Fibroblast of mammary gland (primary cell): ENCODE measurements at places on chromosomes 13 and 19.
A peak's percentile ranks its signal among the peaks of the same experiment; 100 is the strongest.

- DNase-seq: no peak
Measured at GRCh38 chr19:39704181-39705044, at the start of gene LGALS14. LGALS14 (plus strand) TSS chr19:39704481; CDS start chr19:39704529, 48 bp downstream.

DNA sequence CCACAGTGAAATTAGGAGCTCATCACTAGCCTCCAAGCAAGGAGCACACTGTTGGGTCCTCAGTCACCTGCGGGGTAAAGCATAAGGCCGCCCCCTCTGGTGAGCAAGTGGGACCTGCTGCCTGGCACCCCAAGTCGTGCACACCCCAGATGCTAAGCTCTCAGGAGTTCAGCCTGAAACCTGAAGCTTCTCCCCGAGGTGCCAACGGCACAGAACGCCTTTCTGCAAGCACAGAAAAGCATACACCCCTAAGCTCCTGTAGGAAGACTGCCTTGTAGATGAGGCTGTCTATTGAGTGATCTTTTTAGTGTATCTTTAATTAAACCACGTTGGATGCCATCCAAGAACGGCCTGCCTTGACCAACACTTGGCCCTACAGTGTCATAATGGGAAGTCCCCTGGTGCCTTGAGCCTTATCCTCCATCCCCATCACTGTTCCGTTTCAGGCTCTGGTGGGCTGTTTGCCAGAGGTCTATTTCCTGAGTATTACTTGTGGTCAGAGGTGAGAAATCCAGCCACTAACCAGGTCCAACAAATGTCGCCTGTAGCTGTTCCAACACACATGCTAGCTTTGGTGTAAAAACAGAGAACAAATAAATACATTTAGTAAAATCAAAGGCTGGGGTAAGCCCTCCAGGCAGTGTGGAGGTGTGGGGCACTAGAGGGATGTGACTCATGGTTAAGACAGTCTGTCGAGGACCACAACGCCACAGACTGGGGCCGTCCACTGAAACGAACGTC is 44.8 kb downstream of the C13orf42 start:
- DNase-seq: no peak

DNA sequence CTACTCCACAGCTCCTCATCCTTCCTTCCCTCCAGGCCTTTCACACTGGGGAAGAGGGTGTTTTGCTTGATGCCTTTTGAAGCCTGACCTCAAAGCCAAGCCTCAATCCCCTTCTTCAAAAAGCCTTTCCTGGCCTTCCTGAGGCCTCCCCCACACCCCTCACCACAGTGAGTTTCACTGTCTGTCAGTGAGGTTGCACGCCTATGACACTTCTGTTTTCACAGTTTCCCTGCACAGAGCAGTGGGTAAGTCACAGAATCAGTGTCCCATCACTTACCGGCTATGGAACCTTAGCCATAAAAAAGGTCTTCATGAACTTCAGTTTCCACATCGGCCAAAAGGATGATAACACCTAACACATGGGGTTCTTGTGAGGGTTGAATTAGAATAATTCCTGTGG is 371.4 kb downstream of the UQCRFS1 start:
- no peak for DNase-seq

GRCh38 chr13:29570051-29570654 is 25.3 kb downstream of the SLC7A1 start:
- no peak for DNase-seq

DNA sequence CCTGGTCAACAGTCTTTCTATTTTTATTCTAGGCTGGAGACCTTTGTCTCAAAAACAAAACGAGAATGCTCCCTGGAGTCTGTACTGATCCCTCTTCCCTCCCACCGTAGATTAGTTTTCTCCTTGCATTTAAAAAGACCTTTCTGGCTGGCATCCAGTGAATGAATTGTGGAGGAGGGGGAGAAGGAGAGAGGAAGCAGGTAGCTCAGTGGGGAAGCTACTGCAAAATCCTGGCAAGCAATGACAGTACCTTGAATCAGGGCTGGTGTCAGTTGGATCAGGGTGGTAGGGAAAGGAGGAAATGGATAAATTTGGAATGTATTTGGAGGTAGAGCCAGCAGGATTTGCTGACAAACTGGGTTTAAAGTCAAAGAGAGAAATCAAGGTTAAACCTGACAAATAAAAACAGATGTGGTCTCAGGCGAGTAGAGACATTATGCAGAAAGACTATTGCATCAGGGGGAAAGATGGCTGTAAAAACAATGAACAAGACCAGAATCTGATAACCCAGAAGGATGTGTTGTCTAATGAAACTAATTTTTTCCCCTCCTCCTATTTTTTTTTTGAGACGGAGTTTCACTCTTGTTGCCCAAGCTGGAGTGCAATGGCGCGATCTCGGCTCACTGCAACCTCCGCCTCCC is 3.5 kb upstream of the CYP2S1 start:
- DNase-seq: no peak

DNA sequence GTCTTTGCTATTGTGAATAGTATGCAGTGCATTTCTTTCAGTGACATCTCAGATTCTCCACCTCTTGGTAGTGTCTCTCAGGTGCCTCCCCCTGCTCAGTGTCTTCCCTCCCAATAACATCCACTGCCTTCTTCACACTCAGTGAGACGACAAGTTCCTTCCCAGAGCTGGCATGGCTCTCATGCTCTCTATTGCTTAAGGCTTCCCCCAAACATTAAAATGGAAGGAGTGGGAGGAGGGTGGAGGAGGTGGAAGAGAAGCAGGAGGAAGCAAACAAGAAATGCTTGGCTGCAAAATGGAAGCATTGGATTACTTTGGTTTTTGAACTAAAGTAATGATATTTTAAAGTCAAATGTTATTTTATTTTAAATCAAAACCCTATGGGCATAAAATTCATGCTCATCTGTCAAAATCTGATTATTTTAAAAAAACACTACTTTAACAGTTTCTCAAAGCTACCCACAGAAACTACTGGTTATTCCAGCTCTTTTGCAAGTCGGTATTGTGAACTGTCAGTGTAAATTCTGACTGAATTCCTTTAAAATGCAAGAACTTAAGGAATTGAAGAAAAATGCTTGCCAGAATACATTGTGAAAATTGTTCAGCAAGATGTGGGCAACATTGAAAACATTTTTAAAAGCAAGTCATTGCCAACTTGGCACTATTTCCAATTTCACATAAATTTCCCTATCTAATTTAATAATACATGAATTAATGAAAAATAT is 727.6 kb upstream of the ARGLU1 start:
- DNase-seq: no peak

GRCh38 chr13:99966064-99966805 is 5.3 kb downstream of the ZIC5 start:
- no peak for DNase-seq

DNA sequence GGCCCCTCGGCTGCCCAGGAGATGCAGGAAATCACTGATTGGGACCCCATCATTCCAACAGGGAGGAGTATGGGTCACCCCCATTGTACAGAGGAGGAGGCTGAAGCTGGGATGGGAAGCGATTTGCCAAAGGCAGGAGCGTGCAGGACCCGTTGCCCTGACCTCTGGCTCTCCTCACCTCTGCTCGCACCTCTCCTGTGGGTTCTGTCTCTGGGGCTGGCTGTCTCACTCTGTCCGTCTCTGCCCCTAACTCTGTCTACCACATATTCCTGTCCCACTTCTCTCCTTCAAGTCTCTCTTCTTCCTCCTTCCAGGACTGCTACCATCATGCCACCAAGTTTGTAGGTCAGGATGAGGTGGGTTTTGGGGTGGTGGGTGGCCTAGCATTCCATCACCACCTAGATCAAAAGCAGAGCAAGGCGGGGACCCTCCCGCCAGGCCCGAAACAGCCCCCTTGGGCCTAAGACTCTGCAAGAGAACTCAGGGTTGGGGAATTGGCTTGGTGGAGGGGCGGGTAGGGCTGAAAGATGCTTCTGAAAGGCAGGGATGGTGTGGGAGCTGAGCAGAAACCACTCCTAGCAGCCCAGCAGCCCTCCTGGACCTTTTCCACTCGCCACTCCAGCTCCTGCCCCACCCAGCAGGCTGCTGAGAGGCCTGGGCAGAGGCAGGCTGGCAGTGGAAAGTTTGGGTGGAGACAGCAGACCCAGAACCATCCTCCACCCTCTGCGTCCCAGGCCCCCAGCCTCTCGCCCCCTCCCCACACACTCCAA is 1.0 kb upstream of the LGALS7 start:
- no peak for DNase-seq

GRCh38 chr19:50647879-50648615 is 1.2 kb upstream of the C19orf81 start:
- no peak for DNase-seq

- DNase-seq: peak; percentile 79
Measured at GRCh38 chr13:20446900-20447299, 78.8 kb downstream of the CRYL1 start.

DNA sequence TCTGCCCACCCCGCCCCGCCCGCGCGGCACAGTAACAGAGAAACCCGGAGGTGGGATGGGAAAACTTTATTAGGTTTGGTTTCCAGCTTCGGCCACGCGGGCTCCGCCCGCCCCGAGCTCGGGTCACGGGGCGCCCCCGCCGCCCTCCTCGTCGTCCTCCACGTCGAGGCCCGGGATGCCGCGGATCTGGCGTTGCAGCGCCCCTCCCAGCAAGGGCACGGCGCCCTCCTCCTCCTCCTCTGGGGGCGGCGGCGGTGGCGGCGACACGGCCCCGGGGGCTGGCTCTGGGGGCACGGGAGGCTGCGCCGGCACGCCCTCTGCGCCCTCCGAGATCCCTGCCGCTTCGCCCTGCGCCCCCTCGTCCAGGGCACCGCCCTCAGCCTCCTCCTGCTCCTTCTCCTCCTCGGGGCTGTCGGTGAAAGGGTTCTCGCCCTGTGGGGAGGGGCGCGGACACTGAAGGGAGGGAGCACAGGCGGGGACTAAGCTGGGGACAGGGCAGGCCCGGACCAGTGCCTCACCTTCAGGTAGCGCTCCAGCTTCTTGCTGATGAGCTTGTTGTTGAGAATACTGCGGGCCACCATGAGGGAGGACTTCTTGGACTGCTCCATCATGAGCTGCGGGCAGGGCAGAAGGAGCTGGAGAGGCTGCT is 536 bp upstream of the AKAP8 start:
- DNase-seq: peak; percentile 42

DNA sequence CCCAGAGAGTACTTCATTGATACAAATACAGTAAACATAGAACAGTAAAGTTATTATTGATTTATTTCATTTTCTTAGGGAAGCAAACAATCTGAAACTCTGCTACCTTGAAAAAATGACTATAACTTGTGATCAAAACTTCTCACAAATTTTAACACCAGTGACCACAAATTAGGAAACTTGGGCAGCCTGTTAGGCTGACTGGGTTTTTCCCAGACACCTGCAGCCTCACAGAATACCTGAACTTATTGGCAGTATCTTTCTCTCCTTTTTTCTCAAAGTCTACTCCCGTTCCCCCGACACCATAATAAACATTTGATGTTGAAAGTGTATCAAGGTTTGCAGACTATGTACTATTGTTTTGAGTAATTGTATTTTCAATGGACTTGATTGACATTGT is 360.5 kb downstream of the LMO7 start:
- DNase-seq: no peak

DNA sequence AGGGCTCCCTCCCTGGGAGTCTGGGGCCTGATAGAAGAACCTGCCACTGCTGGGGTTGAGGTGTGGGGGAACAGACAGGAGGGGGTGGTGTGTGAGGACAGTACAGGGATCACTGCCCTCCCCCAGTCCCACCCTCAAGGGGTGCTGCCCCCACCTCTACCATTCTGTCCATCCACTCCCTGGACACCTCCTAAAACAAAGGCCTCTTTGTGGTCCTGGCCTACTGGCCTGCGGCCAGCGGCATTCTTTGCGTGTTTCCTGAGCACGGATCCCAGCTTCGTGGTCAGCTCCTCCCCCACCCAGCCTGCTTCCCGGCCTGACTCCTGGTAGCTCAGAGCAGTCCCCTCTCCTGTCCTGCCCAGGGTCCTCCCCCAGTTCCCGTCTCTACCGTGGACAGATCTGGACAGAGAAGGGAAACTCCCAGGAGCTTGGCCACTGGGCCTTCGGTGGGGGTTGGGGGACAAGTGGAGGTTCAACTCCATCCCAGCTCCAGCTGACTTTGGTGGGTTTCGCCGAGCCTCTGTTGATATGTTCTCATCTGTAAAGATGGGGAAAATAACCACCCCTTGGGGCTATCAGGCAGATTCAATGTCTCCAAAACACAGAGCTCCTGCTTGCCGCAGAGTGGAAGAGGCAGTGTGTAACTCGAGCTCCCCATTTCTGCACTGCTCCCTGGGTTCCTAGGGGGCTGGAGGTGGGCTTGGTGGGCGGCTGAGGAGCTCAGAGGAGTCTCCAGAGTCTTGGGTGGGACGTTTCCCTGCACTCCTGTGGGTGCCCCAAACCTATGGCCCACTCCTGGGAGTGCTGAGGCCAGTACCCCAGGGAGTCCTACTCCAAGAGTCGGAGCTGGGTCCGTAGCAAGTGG is 48.7 kb downstream of the LYL1 start:
- DNase-seq: peak; percentile 84

DNA sequence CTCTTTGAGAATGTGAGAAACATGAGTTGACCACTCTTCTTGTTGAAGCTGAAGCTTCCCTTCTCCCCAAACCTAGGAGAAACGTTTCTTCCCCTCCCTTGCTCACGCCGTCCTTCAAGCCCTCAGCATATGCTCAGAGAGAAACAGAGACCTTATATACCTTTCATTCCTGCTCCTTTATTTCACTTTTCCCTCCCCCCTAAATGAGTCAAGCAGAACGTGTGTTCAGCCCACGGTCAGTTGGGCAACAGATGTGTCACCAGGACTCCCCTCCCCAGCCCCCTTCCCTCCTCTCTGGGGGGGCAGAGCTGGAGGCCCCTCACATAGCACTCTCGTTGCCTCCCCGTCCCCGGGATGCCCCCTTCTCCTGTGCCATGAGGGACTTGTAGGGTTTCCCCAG is 8.6 kb downstream of the OR7C2 start:
- DNase-seq: no peak

GRCh38 chr13:50668049-50668448 is 175.4 kb downstream of the DLEU7 start:
- no peak for DNase-seq

GRCh38 chr19:48994035-48994386 is 324 bp downstream of the RUVBL2 start:
- no peak for DNase-seq
